Astrocyte (in vitro differentiated cells and primary cell): ENCODE measurements at places on chromosomes 6 and 20. TPM values are rescaled to one million over a fixed set of nuclear protein-coding genes. Genes with fewer than 3 reads are reported as not detected.

- DNase-seq = no peak
Measured at GRCh38 chr6:80077067-80077466, 29.4 kb upstream of the BCKDHB start.

GRCh38 chr6:126550323-126550722 lies 210.4 kb downstream of the CENPW start:
- DNase-seq = no peak

DNA sequence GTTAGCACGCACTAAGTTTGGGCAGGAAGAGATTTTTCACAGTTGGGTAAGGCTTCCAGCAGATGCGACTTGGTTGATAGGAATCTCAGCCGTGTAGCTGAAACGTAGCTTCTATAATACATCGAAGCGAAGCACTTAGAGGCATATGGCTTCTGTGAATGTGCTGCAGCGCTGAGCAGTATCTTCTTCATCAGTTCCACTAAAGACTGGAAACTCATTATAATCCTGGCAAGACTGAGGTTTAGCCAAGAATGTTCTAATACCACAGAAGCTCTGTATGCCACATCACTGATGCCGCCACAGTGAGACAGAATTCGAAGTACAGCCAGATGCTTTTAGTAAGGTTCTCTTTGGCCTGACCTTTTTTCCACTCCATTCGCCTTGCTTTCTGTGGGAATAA lies 680.2 kb upstream of the AGPAT4 start:
- peak; percentile 47 for DNase-seq

- no peak for DNase-seq
Measured at GRCh38 chr6:56756219-56756789, 113.6 kb upstream of the DST start.

- DNase-seq = no peak
Measured at GRCh38 chr20:11375335-11375734, 542.4 kb upstream of the BTBD3 start.

DNA sequence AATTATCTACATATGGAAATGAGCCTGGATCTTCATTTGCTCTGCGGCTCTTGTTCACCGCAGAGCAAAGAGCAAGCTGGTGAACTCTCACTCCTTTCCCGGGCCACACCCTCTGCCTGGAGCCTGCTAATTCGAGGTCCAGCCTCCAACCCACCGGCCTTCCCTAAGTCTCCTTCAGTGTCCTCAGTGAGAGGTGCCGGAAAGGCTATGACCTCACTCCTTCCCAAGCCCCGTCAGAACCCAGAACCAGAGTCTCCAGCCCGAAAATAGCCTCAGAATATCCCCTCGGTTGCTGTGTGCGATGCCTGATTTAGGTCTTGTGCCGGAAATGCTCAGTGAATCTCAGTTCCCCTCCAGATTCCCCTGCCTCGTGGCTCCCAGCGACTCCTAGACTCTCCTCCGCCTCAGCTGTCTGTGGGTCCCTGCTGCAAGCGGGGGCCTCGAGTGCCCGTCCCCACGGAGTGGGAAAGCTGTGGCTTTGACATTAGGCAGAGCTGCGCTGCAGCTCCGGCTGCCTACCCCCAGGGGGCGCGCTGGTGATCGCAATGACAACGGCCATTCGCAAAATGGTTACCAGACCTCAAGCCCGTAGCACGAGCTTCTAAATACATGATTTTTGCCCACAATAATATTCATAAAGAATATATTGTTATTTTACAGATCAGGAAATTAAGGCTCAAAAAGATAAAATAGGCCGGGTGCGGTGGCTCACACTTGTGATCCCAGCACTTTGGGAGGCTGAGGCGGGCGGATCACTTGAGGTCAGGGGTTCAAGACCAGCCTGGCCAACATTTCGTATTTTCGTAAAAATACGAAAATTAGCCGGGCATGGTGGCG lies 4.1 kb upstream of the BNIP5 start:
- DNase-seq = peak; percentile 53

GRCh38 chr6:133671376-133671775 lies 217.5 kb upstream of the TCF21 start:
- DNase-seq = no peak

DNA sequence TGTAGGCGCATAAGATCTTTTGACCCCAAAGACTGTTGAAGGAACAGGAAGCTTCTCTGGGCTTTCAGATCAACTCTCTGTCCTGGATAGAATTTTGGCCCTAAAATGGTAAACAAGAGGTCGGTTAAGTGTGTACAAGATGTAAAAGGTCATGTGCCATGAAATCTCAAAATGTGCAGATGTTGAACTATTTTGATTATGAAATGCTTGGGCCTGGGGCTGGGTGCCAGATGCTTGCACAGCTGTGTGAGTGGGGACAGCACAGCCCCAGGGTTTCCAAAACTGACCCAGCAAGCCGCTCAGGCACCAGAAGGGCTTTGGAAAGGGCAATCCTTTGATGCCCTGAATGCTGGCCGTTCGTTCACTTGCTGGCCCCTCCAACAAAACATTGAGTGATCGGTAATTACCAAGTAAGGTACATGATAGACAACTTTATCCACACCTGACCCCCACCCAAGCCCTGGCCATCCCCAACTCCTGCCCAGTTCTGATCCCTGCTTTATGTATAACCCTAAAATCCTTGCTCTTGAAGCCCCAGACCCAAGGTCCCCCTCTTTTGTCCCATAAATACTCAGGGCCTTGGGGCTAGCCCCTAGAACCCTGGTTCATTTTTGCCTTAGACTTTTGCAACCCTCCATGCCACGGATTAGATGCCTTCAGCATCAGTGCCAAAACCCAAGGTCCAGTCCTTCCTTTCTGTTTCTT lies 1.9 kb downstream of the TMEM239 start:
- DNase-seq = no peak

- no peak for DNase-seq
Measured at GRCh38 chr6:25921525-25922203, 8.8 kb downstream of the SLC17A2 start.

DNA sequence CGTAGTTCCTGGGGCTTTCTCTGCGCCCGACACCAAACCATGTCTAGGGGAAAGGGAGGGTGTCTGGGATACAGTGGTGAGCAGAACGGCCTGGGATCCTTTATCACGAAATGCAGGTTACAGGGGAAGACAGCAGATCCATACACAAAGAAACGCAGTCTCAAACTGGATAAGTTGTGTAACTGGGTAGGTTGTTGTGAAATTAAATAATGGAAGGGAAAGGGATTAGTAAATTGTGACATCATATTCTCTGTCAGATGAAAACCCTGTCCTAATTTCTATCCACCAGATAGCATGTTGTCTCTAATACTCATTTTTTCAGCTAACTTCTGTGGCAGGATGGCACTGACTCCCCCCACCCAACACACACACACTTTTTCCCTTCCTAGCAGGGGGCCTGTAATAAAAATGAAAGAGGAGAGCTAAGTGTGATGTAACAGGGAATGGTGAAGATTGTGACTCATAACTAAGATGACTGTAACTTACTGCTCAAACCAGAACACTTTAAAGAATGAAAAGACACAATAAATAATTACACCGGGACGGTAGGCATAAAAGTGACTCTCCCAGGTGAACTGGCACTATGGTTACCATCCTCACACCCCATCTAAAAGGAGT lies 769 bp upstream of the TRPC4AP start:
- peak; percentile 72 for DNase-seq

DNA sequence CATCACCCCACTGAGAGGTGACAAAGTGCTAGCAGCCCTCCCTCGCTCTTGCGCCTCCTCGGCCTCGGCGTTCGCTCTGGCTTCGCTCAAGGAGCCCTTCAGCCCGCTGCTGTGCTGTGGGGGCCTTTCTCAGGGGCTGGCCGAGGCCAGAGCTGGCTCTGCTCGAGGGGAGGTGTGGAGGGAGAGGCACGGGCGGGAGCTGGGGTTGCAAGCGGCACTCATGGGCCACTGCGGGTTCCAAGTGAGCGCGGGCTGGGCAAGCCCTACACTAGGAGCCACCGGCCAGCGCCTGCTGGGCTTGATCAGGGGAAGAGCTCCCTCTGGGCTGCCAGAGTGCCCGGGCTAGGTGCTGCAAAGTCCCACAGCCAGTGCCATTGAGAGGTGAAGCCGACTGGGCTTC lies 964.8 kb upstream of the GJE1 start:
- no peak for DNase-seq

GRCh38 chr20:31452575-31452974 lies 12.1 kb downstream of the DEFB123 start:
- no peak for DNase-seq

GRCh38 chr20:32575805-32576204 lies 9.3 kb downstream of the NOL4L start:
- no peak for DNase-seq

The FHL5 gene
- not detected in 2 replicates for total RNA-seq

The LPA gene
- total RNA-seq = not detected in 2 replicates

The CUL7 gene
- 21.2 and 26.3 TPM in 2 replicates for total RNA-seq

The NDRG3 gene
- 30.4 and 33.1 TPM in 2 replicates for total RNA-seq

The IGF2R gene
- total RNA-seq = 172 and 173 TPM in 2 replicates

The TPD52L2 gene
- total RNA-seq = 145 TPM in 2 replicates

The DPPA5 gene
- total RNA-seq = not detected in 2 replicates

The DLK2 gene
- 0.41 and 0.68 TPM in 2 replicates for total RNA-seq

The GNAS-AS1 gene
- total RNA-seq = 2.8 and 3.8 TPM in 2 replicates
